ENCODE measurements at places on chromosomes 5 and 9.

DNA sequence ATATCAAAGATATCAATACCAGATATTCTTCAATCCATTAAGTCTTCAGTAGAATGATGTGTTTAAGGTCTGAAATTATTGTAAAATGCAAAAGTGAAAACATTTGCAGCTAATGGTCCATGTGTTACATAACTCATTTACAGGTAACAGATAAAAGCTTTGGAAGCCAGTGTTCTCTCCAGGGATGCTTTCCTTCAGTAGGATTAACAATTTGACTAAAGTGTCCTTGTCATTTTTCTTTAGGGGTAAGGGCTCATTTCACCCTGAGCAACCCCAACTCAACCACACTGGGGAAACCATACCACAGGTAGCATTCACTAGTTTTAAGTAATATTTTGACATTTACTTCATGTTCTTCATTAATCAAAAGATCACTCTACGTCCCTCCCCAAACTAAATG is 12.9 kb downstream of the HNRNPK start:
- no peak for DNase-seq

GRCh38 chr5:2284678-2285077 is 402.0 kb upstream of the IRX4 start:
- DNase-seq: no peak

GRCh38 chr5:68476854-68477253 is 261.3 kb downstream of the PIK3R1 start:
- no peak for DNase-seq

DNA sequence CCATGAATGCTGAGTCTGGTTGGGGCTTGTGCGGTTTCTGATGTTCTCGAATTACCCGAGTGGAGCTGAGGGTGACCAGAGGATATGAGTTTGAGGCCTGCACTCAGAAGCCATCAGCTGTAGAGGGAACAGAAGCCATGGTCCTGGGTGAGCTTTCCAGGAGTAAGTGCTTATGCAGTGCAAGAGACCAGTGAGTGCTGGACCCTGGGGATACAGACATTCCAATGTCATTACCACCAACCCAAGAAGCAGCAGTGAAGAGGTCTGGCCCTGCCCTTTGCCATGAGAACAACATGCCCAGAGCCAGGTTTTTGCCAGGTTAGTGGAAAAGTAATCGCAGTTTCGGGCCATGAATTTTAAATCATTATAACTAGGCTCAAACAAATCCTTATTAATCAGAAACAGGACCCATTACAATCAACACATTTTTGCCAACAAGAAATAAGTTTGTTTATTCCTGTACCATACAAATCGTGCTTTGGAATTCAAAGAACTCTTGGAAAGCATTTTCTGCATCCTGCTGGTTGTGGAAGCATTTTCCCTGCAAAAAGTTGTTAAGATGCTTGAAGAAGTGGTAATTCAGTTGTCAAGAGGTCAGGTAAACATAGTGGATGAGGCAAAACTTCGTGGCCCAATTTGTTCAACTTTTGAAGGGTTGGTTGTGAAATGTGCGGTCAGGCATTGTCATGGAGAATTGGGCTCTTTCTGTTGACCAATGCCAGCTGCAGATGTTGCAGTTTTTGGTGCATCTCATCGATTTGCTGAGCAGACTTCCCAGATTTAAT is 154.6 kb downstream of the SYK start:
- DNase-seq: no peak

GRCh38 chr5:168853972-168854371 is 274.8 kb upstream of the PANK3 start:
- no peak for DNase-seq

DNA sequence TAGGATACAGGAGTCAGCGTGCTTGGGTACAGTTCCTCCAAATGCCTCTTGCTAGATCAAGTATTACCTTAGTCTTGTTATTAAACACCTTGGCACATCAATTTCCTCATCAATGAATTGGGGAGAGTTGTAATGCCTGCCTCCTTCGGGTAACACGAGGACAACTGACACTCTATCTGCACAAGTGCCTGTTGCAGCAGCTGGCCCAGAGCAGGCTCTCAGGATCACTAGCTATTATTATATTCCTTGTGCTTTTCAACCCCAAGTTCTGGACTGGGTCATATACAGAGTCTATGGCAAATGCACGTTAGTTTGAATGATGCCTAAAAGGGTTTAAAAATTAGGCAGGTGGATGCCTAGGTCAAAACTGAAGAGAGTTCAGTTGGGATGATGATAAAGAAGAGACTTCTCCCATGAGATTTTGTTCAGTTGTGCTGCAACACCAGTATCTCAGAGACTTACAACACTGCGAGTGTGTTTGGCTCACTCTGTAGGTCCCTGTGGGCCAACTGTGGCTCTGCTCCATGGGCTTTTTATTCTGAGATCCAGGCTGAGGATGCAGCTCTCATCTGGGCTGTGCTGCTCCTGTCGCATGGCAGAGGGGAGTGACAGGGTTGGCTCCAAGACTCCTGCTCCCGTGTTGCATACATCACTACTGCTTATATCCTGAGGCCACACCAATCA is 41.1 kb upstream of the TEX48 start:
- no peak for DNase-seq

GRCh38 chr5:99320436-99320835 is 391.6 kb upstream of the CHD1 start:
- DNase-seq: no peak

GRCh38 chr5:96651948-96652753 is 10.0 kb upstream of the CAST start:
- no peak for DNase-seq

DNA sequence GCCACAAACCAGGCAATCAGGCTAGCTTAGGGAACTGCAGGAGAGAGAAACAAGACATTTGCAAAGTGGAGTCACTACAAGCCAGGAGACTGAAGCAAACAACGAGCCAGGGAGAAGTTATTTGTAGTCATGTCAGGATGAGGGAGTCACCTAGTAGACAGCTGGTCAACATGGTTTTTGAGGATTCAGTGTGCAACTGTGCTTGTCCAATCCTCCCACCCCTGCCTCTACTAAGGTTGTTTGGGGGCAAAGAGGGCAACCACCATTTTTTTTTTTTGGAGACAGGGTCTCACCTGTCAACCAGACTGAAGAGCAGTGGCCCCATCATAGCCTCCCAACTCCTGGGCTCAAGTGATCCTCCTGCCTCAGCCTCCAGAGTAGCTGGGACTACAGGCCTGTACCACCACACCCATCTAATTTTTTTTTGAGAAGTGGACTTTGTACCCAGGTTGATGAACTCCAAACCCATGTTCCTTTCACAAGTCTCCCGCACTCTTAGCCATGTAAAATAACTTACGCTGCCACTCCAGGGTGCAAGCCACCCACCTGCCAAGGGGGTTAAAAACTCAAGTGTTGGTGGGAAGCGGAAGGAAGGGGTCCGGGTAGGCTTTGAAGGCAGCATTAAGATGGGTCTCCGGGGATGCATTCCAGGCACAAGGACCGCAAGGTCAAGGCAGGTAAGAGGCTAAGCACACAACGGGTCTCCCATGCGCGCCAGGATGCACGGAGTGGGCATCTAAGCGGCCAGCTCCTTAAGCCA is 995 bp downstream of the RPL35 start:
- no peak for DNase-seq

- DNase-seq: no peak
These were observed 37.0 kb upstream of the LCP2 start for GRCh38 chr5:170334626-170335025.

DNA sequence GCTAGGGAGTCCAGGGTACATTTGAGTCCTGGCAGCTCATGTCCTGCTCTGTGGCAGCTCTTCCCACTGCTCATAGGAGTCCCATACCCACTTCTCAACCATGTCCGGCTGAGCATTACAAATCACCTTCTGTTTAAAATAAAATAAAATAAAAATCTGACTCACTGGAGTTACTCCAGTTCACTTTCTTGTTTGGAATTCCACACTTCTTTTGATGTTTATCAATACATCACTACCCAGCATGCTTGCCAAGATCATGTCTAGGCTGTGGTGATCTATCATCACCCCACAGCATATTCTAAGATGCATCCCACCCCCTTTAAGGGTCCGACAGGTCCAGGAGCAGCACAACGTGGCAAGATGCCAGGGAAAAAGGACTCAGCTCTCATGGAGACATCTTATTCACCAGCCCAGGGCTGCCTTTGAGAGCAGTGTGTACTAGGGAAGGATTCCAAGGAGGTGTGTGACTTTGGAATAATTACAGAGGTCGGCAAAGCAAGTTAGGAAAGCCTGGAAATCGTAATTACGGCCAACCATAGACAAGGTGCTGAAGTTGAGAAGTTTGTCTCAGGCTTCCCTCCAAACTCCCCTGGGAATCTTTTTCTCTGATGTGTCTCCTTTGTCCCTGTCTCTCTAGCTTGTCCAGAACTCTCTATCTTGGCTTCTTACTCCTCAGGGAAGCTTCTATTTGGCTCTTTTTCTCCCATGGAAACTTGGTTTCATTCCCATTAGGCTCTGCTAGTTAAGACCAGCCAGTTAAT is 111.4 kb upstream of the SLC1A3 start:
- no peak for DNase-seq

DNA sequence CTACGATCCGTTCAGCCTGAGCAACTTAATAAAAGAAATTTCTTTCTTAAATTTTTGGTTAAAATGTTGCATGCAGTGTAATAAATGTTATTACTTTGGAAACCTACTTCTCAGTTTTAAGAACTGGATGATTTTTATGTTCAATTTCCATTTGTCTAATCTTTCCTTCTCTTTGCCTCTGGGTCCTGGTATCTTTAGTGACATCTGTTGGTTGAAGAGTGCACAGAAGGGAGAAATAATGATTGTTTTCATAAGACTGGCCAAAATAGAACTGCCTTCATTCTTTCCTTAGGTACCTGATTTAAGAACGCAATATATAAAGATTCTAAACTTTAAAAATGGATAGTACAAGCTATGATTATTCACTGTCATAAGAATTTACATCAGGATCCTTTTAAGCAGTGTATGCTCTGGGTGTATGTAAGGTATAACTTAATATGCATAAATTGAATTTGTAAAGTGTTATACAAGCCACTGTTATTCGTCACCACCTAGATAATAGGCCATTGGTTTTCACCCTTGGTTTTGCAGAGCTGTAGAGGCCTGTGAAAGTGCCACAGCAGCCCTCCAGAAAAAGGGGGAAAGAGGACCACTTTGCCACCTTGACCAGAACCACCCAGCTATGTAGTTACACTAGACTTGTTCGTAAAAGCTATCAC is 82.8 kb upstream of the TLX3 start:
- DNase-seq: no peak

GRCh38 chr9:77384406-77384805 is 207.1 kb downstream of the VPS13A start:
- DNase-seq: no peak

GRCh38 chr9:131181091-131181681 is 55.8 kb downstream of the NUP214 start:
- no peak for DNase-seq

DNA sequence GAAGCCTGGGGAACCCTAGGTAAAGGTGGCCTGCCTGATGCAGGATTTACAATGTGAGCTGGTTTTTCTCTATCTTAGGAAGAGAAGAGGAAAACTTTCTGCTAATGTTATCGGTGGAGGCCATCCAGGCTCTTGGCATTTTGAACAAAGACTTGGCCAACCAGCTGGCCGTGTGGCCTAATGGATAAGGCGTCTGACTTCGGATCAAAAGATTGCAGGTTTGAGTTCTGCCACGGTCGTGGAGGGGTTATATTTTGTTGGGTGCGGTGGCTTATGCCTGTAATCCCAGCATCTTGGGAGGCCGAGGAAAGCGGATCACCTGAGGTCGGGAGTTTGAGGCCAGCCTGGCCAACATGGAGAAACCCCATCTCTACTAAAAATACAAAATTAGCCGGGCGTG is 9.6 kb downstream of the C9orf152 start:
- no peak for DNase-seq

DNA sequence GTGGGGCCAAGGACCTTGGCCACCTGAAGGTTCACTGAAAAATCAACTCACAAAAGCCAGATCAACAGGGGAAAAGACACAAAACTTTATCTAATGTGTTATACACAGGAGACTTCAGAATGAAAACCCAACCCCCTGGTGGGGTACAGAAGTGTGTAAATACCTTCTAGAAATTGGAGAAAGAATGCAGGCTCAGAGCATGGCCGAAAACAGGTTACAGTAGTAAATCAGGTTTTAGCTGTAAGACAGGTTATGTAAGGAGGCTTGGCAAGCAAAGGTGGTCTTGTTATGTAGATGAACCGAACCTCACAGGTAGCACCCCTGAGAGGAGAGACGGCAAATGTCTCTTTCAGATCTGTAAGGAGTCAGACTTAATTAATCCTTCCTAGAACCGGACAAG is 10.0 kb downstream of the CEMIP2 start:
- no peak for DNase-seq

DNA sequence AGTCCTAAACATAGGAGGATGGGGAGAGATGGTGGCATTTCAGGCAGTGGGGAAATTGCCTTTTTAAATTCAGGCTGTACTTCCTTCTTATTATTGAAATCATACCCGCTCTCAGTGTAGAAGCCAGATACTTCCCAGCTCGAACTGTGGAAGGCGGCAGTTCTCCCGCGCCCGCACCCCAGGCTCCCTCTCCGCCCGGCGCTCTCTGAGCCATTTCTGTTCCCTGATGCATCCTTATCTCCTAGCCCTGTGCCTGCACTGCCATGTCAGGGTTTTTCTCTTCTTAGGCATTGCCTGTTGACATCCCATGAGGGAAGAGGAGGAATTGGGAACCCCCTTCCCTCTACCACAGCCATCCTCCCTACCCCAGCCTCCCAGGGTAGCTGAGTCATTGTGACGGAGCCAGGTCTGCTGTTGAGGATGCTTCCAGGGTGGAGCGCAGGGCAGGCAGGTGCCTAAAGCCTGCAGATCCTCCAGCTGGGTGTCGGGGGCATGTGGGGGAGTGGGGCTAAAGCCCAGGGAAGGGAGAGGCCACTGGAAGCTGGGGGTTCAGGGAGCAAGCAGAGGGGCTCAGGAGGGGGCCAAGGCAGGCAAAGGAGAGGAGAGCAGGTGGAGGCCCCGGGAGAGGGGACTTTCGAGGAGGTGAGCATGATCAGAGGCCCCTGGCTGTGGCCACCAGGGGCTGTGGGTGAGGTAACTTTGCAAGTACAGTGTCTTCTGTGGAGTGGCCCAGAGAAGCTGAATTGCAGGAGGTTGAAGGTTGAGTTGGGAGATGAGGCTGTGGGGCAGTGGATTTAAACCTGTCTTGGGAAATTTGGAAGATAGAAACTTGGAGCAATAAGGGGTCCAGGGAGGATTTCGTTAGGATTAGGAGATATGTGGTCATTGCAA is 16.2 kb downstream of the LAMC3 start:
- no peak for DNase-seq

DNA sequence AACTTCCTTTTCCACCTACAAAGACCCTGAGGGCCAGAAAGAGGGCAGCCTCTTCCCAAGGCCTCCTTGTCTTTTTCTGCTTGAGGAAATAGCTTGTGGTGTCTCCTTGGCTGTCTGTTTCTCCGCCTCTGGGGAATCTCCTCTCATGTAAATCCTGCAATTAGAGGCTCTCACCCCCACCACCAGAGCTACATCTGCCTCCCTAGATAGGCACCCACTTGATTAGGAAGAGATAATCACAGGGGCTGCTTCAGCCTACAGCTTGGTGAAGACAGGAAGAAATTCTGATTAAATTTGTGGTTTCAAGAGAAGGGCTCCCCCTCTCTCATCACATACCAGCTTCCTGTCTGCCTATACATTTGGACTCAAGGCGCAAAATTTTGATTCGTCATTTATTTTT is 75.6 kb downstream of the TLR4 start:
- no peak for DNase-seq
